OCI-LY7 (cell line): ENCODE measurements at places on chromosomes 2 and 18.

DNA sequence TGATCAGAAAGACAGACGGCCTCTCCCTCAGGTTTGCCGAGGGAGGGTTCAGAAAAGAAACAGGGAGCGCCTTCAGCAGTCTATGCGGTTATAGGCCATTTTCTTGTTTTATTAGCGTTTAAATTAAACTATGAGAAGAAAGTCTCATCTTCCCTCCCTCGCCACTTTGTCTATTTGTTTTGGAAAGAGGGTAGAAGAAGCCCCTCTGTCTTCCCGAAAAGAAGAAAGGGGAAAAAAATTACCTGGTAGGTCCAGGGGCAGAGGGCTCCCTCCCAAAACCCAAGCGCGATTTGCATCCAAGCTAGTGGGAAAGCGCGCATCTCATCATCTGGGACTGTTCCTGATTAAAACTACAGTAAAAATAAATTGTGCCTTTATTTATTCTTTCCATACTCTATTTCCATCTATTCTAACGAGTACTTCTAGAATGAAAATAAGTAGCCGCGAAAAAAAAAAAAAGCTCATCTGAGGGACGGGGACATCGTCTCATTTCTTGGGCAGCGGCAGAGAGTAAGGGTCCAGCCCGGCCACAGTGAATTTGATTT is 2.4 kb downstream of the PAX8 start:
- DNase-seq: no peak

DNA sequence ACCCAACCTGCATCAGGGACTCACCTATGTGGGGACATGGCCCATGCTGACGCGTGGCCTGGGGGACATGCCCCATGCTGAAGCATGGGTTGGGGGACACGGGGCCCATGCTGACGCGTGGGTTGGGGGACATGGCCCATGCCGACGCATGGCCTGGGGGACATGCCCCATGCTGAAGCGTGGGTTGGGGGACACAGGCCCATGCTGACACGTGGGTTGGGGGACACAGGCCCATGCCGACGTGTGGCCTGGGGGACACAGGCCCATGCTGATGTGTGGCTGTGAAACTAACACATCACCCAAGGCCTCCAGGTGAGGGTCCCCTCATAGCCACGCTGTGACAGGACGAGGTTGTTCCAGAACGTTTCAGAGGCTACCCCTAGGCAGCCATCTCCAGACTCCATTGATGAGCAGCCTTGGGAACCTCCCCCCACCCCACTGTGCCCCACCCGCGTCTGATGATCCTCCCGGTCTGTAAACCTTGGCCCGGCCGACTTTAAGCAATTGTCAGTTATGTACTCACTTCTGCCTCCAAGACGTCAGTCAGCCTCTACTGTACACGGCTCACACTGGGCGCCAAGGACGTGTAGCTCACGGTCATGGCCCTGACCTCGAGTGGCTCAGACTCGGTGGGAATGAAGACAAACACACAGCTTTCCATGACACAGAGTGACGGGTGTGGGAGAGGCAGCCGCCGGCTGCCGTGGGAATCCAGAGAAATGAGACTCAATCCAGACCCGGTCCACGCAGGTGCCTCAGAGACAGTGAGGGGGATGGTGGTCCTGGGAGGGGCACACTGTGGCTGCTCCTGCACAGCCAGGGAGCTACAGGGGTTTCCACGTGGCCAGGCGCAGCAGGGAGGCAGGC is 50.2 kb upstream of the SLC66A3 start:
- no peak for DNase-seq

- no peak for DNase-seq
Measured at GRCh38 chr2:67881816-67882215, 181.0 kb downstream of the C1D start.

- DNase-seq: no peak
Measured at GRCh38 chr2:147149575-147150240, 695.1 kb upstream of the ACVR2A start.

GRCh38 chr2:136243638-136244535 is 125.9 kb upstream of the CXCR4 start:
- DNase-seq: peak; percentile 35

DNA sequence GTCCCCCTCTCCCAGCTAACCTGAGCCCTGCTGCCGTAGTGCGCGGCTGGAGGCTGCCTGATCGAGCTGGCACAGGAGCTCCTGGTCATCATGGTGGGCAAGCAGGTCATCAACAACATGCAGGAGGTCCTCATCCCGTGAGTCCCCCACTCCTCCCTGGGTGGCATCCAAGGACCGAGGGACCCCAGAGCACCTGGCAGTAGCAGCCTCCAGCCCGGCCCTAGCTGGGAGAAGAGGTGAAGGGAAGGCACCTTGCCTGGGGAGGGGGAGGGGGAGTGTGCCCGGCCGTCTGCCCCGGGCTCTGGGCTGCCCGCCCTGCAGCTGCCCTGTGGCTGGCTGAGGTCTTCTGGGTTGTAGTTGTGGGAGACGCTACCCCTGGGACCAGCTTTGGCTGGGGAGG is 26.3 kb downstream of the ANO7 start:
- DNase-seq: no peak

GRCh38 chr2:170377500-170378207 is 199.7 kb downstream of the MYO3B start:
- no peak for DNase-seq

- DNase-seq: no peak
Measured at GRCh38 chr18:35519148-35519899, 21.6 kb upstream of the INO80C start.

DNA sequence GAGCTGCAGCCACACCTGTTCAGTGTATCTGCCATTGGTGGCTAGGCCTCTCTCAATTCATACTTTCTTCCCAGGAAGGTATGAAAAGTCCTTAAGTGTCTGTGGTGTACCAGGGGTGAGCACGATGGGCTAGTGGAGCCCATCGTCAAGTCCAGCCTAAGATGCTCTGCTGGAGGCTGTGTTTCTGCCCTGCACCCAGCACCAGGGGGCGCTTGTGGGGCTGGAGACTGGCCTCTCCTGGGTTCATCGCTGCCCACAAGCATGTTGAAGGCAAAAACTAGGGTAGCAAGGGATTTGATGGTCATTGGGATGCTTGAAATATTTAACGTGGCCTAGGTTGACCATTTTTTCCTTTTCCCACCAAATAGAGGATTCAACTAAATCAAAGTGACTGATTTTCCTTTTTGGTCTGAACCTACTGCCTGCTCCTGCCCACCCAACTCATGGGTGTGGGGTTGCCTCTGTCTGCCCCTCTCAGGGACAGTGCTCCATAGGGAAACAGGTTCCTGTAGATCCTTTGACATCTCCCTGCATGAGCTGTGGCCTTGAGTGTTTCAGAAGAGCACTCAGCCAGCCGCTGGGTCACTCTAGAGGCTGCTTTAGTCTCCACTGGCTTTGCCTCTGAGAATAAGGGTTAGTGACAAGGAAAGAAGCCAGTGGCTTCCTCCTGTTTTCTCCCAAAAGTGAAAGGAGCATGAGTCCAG is 59.0 kb downstream of the TPGS2 start:
- no peak for DNase-seq

DNA sequence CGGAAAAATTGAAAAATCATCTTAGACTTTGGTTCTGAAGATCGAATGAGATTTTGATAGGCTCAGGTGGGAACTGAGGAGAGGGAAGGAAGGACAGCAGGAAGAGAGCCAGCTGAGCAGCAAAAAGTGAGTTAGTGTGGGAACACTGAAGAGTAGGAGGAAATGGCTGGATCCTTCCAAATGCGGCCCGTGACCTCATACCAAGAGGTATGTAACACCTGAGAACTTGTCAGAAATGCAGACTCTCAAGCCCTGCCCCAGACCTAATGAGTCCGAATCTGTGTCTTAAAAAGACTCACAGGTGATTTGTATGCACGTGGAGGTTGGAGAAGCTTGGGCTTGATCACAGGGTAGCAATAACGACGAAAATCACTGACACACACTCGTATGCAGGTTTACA is 42.0 kb downstream of the COL4A3 start:
- no peak for DNase-seq

GRCh38 chr2:223724861-223725260 is 112.5 kb downstream of the AP1S3 start:
- DNase-seq: no peak

GRCh38 chr2:164662066-164662465 is 40.8 kb upstream of the GRB14 start:
- no peak for DNase-seq

DNA sequence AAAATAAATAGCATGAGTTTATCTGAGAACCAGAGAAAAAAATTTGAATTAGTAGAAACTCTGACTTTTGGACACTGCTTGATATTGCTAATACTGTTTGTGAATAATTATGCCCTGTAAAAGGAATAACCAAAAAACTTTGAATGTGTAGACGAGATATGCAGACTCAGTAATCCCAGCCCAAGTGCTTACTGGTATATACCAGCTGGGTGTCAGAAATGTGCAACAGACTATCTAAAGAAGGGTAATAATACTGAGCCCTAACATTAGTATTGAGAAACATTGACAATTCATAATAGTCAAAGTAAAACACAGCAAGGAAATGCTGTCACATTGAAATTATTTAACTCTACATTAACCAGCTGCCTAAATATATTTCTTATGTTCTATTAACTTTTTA is 60.5 kb upstream of the ZC3H15 start:
- no peak for DNase-seq

DNA sequence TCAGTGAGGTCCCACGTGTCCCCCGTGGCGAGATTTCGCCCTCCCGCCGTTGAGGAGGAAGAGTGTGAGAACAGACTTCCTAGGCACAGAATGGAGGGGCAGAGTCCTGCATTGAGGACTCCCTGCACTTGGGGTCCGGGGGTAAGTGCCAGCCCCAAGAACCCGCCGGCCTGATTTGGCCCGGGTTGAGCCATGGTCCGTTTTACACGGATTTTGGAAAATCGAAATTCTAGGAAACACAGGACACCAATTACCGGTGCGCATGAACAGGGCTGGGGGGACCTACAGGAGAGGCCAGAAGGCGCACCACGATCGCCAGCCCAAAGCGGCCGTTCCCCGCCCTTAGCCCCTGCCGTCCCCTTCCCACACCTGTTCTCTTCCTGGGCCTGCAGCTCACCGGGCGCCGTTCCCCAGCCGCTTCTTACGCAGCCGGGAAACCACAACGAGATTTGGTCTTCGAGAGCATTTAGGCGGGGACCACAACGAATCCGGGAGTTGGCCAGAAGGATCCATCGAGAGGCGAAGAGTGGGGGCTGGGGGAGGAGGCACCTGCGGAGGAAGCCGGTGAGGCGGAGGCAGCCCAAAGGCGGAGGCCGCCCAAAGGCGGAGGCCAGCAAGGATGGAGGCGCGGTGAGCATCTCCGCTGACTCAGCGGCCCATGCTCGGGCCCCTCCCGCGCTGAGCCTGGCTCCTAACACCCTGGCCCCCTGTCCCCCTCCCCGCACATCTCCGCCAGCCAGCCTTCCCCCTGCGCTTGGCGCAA is 464 bp upstream of the TLX2 start:
- DNase-seq: no peak

- DNase-seq: no peak
Measured at GRCh38 chr2:215423234-215423633, 12.6 kb downstream of the FN1 start.

DNA sequence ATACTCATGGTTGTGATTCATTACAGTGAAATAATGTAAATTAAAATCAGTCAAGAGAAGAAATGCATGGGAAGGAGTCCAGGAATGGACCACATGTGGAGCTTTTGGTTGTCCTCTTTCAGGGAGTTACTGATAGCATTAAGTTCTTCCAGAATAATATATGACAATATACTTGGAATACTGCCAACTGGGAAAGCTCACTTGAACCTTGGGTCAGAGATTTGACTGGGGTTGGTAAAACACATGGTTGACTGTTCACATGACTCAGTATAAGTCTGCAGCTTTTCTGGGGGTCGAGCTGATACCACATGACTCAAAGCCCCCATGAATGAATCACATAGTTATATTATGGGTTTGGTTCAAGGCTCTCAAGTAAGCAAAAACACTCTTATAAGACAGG is 1109.0 kb upstream of the CHAC2 start:
- no peak for DNase-seq

- no peak for DNase-seq
Measured at GRCh38 chr2:177268187-177268871, 3.8 kb upstream of the NFE2L2 start.

GRCh38 chr2:223856021-223856420 is 18.6 kb upstream of the AP1S3 start:
- DNase-seq: no peak
